ENCODE measurements at places on chromosomes 4 and X.

DNA sequence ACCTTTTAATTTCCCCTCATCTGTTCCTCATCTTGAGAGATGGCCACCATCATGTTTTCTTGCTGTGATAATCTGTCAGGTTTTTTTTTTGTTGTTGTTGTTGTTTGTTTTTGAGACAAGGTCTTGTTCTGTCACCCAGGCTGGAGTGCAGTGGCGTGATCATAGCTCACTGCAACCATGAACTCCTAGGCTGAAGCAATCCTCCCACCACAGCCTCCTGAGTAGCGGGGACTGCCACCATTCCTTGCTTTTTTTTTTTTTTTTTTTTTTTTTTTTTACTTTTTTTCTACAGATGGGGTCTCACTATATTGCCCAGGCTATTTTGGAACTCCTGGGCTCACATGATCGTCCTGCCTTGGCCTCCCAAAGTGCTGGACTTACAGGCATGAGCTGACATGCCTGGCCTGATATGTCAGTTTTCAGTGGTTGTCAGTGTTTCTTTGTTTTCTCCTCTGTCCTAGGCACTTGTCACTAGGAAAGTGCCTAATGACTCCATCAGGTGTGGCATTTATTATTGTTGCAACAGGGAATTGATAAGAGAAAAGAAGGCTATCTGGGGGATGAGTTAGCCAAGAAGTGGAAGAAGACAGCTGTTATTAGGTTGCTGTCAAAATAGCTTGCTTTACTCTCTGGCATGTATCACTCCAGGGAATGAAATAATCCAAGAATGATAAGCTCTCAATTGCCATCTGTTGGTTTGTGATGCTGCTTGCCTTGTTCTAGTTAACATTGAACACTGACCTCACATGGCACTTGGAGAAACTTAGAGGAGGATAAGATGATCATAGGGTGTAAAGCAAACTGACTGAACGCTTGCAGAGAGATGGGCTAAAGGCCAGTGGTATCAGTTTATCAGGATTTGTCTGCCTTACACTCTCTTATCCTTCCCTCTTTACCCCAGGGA lies 41.7 kb downstream of the TMEM164 start:
- H3K4me1 ChIP-seq = no peaks in the 10 kb centered on the region
- no peak for DNase-seq
- no peak overlapping the region for H3K4me3 ChIP-seq
- H3K36me3 ChIP-seq = no peaks in the 10 kb centered on the region
- H3K27ac ChIP-seq = no peak overlapping the region
- no peaks in the 10 kb centered on the region for H3K27me3 ChIP-seq

DNA sequence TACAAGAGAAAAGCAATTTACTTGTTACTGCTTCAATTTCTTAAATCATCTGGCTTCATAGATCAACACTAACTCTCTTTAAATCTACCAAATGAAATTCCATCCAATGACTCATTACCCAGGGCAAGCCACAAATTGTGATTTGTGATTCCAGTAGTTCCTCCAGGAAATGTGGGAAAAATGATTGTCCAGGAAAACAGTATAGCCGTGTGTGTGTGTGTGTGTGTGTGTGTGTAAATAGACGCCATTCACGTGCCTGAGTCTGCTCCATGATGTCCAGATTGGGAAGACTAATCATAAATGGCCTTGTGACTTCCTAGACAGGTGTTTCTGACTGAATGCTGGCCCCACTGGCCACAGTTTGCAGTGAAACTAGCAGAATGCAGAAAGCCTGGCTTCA lies 121.3 kb downstream of the HS6ST2 start:
- H3K4me1 ChIP-seq = no peaks in the 10 kb centered on the region
- DNase-seq = no peak
- no peak overlapping the region for H3K27ac ChIP-seq
- no peak overlapping the region for H3K4me3 ChIP-seq
- H3K27me3 ChIP-seq = no peaks in the 10 kb centered on the region

GRCh38 chr4:73593631-73594241 lies 26.5 kb downstream of the RASSF6 start:
- H3K36me3 ChIP-seq = no peaks in the 10 kb centered on the region
- peaks cover 2% of the 10 kb centered on the region for H3K4me1 ChIP-seq
- no peak for DNase-seq

GRCh38 chrX:94830717-94831116 lies 1156.7 kb downstream of the FAM133A start:
- no peak overlapping the region for H3K27ac ChIP-seq
